ENCODE measurements at places on chromosomes 12 and 14.

- DNase-seq = no peak
Measured at GRCh38 chr14:68363466-68363842, 429.4 kb downstream of the ZFP36L1 start.

GRCh38 chr14:61742371-61742770, 19.8 kb upstream of the SNAPC1 start:
- DNase-seq = no peak

DNA sequence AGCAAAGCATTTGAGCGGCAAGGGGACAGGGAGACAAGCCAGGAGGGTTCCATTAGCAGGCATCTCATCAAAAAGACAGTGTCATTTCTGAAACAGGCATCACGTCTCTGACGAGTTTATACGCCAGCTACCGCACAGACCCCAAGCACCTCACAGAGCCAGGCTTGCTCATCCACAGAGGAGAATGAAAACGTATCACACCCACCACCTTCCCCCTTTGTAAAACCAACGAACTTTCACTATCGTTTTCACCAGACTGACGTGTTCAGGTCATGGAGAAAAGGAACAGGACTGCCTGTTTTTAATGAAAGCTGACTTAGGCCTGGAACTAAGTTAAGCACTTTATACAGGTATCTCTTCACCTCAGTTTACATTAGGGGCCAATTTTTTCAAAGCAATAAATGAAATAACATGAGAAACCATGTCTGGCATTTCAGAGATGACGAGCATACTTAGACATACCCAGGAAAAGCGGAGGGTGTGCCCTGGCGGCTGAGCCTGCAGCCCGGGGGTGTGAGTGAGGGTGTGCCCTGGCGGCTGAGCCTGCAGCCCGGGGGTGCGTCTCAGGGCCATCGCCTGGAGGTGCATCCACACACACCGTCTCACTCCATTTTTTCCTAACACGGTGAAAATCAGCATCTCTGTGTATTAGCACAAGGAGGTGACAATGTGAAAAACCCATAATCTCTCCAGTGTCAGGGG, 41.9 kb downstream of the STX2 start:
- no peak for DNase-seq

DNA sequence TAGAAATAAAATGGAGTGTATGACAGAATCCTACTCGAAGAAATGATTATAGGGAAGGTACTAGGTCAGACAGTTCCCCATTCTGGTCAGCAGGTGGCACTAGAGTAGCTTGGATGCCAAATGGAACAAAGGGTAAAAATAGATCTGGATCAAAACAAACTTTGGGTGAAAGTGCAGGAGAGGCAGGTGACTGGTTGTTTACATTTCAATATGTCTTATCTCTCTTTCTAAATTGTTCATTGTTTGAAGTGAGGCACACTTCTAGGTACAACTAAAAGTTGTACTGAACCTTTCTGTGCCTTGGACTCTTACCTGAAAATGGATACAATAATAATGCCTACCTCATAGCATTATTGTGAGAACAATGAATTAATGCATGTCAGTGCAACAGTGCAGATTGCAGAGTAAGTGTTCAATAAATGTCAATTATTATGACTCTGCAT, 62.0 kb upstream of the OSBPL8 start:
- DNase-seq = peak; percentile 49

DNA sequence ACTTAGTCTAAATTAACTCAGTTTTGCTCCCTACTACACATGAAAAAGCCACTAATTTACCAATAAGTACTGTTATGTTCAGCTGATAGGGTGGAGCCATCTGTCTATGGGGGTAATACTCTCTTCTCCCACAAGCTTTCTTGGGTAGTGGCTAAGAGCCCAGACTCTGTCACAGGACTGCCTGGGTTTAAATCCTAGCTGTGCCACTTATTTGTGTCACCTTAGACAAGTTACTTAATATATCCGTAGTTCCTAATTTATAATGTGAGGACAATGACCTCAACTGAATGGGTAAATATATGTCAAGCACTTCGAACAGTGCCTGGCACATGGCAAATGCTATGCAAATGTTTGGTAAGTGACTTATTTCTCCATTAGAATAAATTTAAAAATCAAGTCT, 185.6 kb downstream of the DACT1 start:
- no peak for DNase-seq

GRCh38 chr12:46462641-46463355, 90.2 kb upstream of the SLC38A2 start:
- no peak for DNase-seq

DNA sequence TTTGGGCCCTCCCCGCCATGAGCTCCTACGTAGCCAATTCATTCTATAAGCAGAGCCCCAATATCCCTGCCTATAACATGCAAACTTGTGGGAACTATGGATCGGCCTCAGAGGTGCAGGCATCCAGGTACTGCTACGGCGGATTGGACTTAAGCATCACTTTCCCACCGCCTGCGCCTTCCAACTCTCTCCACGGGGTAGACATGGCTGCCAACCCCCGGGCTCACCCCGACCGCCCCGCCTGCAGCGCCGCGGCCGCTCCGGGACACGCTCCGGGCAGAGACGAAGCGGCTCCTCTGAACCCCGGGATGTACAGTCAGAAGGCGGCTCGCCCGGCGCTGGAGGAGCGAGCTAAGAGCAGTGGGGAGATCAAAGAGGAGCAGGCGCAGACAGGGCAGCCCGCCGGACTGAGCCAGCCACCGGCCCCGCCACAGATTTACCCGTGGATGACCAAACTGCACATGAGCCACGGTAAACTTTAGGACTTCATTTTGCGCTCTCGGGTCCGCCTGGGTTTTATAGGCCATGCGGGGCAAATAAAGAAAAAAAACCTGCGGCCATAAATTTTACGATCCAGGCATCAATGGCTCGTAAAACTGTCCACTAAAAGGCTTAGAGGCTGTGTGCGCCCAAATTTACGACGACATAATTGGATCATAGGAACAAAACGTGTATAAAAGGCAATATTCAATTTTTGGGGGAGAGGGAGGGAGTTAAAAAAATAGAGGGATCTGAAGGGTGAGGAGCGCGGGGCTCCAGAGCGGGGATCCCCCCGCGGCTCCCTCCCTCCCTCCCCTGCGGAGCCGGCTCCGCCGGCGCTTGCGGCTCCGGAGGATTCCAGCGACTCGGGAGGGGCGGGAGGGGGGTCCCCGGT, 493 bp downstream of the HOXC5 start:
- DNase-seq = no peak

GRCh38 chr14:92093320-92093719, 13.1 kb downstream of the ATXN3 start:
- DNase-seq = no peak
